ENCODE measurements at places on chromosomes 11 and 22. TPM values are rescaled to one million over a fixed set of nuclear protein-coding genes. Genes with fewer than 3 reads are reported as not detected.

Gene KIF18A
- 3.1 TPM for total RNA-seq

Gene NAP1L4
- 152 TPM for total RNA-seq

Gene PGA4
- total RNA-seq: not detected

Gene CCDC89
- total RNA-seq: 7.0 TPM

Gene CCDC116
- 0.11 TPM for total RNA-seq

Gene CABP4
- not detected for total RNA-seq

Gene LMO2
- total RNA-seq: 2.3 TPM

Gene OR8G1
- not detected for total RNA-seq
